Kasumi-1 (cell line): ENCODE measurements at places on chromosomes 1 and 21.

- DNase-seq = no peak
Measured at GRCh38 chr1:162702628-162703027, 70.4 kb downstream of the DDR2 start.

DNA sequence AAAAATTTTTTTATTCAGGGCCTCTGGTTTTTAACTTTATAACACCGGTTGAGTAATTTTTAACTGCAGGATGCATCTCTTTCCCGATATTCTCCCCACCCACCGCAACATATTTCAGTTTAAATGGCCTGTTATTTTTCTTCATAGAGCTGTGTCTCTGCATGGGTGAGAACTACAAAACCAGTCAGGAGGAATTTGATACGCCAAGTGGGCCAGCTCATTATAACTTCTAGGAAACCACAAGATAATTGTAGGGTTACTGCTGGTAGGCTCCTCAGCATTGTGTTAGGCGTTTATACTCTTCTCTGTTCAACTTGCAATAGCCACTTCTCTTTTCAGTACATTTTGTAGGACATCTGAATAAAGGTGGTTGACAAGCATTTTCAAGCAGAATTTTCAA is 169.7 kb downstream of the PBX1 start:
- no peak for DNase-seq

GRCh38 chr1:28129150-28129549 is 40.7 kb upstream of the EYA3 start:
- no peak for DNase-seq

- DNase-seq = no peak
Measured at GRCh38 chr1:87052961-87053360, 138.5 kb downstream of the HS2ST1 start.

DNA sequence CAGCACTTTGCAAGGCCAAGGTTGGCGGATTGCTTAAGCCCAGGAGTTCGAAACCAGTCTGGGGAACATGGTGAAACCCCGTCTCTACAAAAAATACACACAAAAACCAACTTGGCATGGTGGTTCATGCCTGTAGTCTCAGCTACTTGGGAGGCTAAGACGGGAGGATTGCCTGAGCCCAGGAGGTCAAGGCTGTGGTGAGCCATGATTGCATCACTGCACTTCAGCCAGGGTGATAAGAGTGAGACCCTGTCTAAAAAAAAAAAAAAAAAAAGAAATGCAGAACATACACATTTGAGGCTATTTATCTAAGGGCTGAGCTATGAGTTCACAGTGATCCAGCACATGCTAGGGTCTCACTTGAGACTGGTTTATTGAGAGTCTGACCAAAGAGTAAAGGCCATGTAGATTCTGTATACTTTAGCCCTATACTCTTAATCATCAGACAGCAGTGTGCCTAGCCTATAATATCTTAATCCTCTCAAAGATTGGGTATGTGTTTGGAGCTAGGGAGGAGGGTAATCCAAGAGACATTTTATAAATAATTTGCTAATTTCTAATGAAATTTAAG is 23.9 kb downstream of the RNF2 start:
- DNase-seq = no peak

DNA sequence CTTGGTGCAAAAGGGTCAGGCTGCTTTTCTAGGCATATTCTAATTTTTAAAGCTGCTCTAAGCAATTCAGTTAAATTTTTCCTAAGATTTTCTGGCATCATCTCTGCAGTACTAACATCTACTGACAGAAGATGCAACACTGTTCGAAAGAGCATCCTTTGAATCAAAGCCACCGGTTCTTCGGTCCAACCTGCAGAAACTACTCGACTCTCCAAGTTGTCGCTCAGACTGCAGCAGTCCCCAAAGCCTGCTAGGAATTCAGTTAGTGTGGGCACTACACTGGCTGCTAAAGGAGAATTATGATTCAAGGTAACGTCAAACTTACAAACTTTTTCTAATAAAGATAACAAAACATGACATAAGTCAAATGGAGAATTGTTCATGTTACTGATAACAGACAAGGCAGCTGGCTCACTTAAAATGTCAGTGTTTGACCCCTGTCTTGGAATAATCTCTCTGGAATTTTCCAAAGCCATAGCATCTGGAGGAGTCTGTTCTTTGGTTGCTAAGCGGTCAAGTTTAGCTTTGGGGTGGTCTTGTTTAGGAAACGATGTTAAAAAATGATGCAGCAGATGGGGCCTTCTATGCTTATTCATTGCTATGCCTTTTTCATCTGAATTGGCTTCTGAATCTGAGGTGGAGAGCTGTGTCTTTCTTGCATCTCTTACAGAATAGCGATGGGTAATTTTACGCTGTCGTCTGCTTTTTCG is 56.9 kb downstream of the LYST start:
- DNase-seq = no peak

DNA sequence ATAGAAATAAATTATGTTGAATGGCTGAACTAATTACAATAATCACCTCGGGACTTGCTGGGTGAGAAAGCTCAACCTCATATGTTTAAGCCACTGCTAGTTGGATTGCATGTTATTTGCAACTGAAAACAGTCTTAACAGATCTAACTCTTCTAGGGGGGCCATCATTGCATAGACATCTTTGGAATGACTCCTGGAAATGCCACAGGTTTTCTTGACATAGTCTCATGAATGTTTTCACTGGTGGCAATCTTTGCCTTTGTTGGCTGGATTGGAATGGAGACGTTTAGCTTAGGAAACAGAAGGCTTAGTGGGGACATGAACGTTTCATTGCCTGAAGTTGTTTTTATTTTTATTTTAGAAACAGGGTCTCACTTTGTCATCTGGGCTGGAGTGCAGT is 8.8 kb upstream of the WDTC1 start:
- DNase-seq = no peak

- no peak for DNase-seq
Measured at GRCh38 chr21:36847189-36847588, 119.3 kb downstream of the HLCS start.

GRCh38 chr1:81834921-81835698 is 34.4 kb downstream of the ADGRL2 start:
- peak; percentile 63 for DNase-seq

DNA sequence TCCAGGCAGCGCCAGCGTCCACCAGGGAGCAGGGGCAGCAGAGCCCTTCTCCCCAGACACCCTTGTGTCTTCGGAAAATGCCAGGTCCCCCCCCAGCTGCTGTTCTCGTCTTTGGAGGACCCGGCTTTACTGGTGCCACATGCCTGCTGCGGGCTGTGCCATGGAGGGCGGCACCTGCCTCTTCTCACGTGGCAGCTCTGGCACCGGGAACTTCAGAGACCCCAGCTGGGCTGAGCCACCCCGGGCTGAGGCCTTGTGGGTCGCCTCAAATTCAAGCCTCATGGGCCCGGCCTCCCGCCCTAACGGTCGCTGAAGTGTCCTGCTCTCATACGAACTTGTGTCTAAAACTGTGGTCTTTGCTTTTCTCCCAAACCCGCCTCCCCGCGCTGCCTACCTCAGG is 27.0 kb upstream of the C1orf159 start:
- no peak for DNase-seq

- DNase-seq = no peak
Measured at GRCh38 chr1:118578276-118578675, 393.2 kb upstream of the SPAG17 start.

GRCh38 chr1:209710093-209710492 is 5.4 kb downstream of the HSD11B1 start:
- DNase-seq = no peak

- DNase-seq = no peak
Measured at GRCh38 chr21:46498335-46499050, 39.8 kb downstream of the DIP2A start.

GRCh38 chr1:242089911-242090310 is 91.0 kb upstream of the MAP1LC3C start:
- no peak for DNase-seq

DNA sequence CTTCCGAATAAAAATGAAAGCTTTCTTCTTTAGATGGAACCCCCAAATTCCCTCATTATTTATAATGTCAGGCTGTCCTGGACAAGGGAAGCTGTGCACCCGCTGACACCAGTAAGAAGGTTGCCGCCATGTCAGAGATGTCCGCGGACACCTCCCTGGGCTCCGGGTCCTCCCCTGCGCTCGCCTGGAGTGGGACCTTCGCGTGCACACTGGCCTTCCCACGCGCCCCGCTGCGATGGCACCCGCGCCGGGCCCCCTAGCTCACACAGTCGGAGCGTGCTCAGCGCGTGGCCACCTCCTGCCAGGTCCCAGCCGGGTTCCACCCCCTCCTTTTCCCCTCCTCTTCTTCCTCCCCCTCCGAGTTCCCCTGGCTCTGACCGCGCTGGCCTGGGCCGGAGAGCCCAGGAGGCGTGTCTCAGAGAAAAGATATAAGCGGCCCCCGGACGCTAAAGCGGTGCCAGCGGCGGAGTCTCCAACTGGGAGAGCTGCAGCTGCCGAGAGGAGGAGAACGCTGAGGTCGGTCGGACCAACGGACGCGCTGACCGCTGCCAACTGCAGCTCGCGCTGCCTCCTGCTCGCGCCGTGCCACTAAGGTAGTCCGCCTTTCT is at the start of gene G0S2:
TSS of gene G0S2 (plus strand) at position 456 of the 608 bp plus-strand sequence. CDS start 273 bp downstream, outside the sequence.
- DNase-seq = no peak

DNA sequence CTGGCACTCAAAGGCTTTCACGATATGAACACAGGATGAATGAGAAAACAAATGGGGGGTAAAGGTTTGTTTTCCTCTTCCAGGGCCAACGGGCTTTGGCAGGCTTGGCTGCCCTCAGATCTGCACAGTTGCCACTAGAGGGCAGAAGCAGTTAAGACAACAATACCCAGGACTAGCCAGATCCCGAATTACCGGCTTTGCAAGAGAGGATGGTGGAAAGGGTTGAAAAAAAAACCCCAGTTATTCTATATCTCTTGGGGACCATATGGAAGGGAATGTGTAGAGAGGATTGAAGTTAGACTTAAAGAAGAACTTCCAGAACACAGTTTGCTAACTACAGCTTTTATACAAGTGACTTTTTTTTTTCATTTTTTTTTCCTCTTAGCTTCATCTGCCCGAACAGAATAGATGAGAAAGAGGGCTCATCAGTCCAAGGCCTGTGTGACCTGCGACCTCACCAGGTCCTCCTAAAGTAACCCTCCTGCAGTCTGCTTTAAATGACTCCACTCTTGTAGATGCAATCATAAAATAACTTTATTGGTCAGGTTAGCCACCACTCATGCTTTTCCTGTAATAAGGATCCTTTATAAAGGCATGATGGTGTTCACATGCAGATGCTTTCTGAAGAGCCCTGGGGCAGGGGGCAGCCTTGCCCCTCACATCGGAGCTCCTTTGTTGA is 10.7 kb downstream of the FMOD start:
- peak; percentile 84 for DNase-seq

DNA sequence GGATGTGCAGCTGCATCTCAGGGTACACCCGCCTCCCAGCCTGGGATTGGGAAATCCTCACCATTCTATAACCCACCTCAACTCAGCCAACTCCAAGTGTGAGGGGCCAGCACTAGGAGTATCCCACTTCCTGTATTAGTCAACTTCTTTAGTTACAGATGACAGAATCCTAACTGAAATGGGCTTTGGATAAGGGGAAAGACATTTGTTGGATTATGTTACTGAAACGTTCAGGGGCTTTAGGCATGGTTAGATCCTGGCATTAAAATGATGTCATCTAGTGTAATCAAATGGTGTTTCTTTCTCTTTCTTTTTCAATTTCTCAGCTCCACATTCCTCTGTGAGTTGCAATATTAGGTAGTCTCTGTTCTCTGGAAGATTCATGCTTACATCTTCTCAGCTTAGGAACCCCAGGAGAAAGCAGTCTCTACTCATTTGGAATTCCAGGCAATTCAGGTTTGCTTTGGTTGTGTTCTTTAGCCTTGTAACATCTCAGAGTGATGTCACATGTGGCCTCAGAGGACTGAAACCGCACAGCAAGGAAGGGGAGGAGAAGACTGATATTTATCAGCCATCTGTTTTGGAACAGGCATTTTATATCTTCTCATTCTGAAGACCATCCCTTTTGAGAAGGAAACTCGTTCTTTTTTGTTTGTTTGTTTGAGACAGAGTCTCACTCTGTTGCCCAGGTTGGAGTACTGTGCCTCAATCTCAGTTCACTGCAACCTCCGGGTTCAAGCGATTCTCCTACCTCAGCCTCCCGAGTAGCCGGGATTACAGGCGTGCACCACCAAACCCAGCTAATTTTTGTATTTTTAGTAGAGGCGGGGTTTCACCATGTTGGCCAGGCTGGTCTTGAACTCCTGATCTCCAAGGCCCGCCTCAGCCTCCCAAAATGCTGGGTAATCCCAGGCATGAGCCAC is 18.9 kb upstream of the TMEM54 start:
- DNase-seq = no peak

GRCh38 chr1:19620786-19621185 is 23.3 kb upstream of the NBL1 start:
- no peak for DNase-seq

GRCh38 chr21:38527737-38528136 is 29.5 kb upstream of the ERG start:
- DNase-seq = no peak
